ENCODE measurements at places on chromosomes 2 and 18. TPM values are rescaled to one million over a fixed set of nuclear protein-coding genes. Genes with fewer than 3 reads are reported as not detected.

GRCh38 chr2:120927265-120927628 lies 191.6 kb downstream of the GLI2 start:
- no peak for DNase-seq

GRCh38 chr18:53747663-53748160 lies 476.8 kb downstream of the MBD2 start:
- DNase-seq: no peak

- DNase-seq: no peak
Measured at GRCh38 chr2:120456867-120457266, 110.9 kb downstream of the INHBB start.

DNA sequence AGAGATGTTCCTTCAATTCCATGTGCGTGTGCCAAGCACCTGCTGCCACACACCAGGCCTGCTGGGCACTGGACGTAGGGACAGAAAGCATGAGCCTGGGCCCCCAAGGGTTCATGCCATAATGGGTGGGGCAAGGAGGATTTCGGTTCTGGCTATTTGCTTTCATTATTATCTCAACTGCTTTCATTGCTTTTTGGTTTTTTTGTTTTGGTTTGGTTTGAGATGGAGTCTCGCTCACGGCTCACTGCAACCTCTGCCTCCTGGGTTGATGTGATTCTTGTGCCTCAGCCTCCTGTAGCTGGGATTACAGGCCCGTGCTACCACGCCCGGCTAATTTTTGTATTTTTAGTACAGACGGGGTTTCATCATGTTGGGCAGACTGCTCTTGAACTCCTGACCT lies 57.2 kb downstream of the SF3B1 start:
- DNase-seq: no peak

- DNase-seq: no peak
Measured at GRCh38 chr2:136126421-136126926, 8.5 kb upstream of the CXCR4 start.

DNA sequence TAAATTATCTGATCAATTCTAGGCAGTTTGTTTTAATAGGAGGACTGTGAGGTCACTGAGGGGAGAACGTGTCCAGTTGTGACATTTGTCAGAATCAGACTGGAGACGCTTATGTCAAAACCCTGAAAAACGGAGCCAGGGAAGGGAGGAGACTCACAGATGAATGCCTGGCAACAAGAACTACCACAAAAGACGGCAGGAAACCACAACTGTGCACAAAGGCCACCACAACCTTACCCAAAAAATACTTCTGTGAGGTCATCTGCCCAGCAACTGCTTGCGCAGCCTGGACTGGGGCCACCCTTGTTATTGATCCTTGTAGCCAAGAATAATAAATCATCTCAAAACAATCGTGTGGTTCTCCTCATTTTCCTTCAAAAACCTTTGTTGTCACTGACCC lies 173.0 kb upstream of the ALKAL2 start:
- DNase-seq: no peak

The LOXHD1 gene
- not detected for total RNA-seq

The GPR45 gene
- total RNA-seq: not detected
